Spinal cord (tissue), 10 donors: ENCODE measurements at places on chromosomes 2 and 18. TPM values are rescaled to one million over a fixed set of nuclear protein-coding genes. Genes with fewer than 3 reads are reported as not detected.

The TCF23 gene
- not detected for total RNA-seq

The GNAL gene
- total RNA-seq: 30.2 TPM

The ANO7 gene
- total RNA-seq: 0.89 TPM

The THUMPD2 gene
- total RNA-seq: 16.8 TPM

DNA sequence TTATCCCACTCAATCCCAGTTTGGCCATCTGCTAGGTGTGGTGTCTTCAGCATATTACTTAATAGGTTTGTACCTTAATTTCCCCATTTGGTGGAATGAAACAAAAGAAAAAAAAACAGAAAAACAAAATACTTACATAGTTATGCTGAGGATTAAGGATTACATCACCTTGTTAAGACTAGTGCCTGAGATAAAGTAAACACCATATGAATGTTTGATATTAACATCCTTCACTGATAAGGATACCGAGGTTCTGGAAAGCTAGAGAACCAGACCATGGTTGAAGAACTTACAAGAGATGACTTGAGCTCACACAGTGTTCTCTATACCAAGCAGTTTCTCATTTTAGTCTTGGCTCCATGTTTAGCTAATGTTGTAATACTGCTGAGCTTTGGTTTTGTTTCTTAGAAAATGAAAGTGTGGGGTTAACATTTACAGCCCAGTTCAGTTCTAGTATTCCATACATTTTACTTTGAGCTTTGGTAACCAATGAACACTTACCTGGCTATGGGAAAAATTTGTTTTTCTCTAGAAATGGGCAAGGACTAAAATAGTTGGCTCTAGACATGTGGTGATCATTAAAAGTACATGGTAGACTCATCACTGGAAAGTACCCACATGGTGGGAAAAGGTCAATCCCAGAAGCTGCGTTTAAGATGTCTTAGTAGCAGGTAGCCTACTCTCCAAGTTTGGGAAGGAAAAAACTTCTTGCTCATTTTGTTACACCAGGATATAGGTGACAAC lies 5.8 kb upstream of the GPD2 start:
- no peak for DNase-seq

DNA sequence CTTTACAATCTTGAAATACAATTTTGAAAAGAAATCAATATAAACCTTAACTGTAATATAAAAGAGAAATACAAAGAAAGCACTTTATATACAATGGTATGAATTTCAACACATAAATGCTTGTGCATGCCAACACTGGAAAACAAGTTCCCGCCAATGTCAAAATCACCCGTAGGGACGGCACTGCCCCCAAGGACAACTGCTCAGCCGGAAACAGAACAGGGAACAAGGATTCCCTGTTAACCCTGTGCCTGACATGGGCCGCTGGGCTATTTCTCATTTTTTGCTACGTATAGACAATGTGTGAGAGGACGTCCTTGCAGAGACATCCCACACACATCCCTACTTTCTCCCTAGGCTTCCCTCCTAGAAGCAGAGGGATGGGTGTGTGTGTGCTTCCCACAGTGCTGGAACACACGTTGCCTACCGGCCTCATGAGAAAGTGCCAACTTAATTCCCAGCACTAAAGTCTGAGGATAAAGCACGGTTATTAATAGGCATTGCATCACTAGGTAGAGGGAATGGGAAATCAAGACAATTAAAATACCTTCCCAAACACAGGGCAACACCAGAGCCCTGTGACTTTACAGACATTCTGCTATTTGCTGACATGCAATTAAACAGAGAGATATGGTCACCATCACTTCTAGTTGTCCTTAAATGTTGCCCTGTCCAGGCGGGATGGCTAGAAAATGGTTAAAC lies 14.4 kb downstream of the AFG3L2 start:
- DNase-seq: no peak

GRCh38 chr2:30250421-30250820 lies 19.1 kb downstream of the LBH start:
- no peak for DNase-seq

DNA sequence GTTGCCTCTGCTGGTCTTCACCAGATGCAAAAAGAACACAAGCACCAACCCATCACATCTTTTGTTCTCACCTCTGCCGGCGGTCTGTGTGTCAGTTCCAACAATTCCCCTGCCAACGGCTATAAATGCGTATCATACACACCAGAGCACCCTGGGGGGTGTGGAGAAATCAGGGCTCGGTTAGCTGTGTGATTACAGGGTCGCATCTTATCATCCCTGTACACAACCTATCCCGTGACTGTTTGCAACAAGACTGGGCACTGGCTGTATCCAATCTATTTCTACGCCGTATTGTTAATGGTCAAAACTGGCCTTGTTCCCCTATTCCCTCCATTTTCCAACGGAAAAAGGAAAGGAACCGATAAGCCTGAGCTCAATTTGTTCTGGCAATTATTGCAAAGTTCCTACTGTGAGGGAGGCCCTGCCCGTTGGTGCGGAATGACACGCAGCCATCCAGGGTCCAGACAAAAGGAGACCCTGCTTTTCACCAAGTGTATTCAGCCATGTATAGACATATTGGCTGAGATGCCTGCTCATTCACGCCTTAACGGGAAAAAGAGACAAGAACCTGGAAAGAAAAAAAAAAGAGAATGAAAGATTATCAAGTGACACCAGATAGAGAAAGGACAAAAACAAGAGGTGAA lies 136.9 kb downstream of the CDH20 start:
- no peak for DNase-seq
